ENCODE measurements at places on chromosomes 1 and 21.

- no peak for DNase-seq
Observed at GRCh38 chr1:25676488-25676887, 59.9 kb downstream of the MAN1C1 start.

GRCh38 chr1:235843461-235843961 lies 23.2 kb downstream of the LYST start:
- no peak for DNase-seq

GRCh38 chr1:6205849-6206519 lies at the start of gene RNF207:
Gene RNF207 (plus strand): TSS chr1:6206119. CDS start chr1:6206536, 417 bp downstream.
- DNase-seq: no peak

DNA sequence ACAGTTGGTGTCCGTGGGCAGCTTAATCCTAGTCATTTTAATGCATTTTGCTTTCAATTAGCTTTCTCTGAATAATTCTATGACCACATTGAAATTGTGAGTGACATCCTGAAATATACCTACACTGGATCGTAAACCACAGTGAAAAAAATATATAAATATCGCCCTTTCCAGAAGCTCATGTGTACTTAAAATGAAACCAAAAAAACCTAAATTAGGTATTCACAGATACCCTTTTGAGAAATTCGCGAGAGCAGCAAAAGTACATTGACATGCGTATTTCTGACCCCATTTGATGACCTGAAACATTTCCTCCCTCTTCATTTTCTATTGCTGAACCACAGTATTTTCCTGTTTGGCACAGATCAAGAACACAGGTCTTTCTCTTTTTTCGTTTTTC lies 253.8 kb downstream of the LTN1 start:
- no peak for DNase-seq

GRCh38 chr1:234280500-234280899 lies 92.8 kb upstream of the COA6 start:
- no peak for DNase-seq

GRCh38 chr1:200233393-200233792 lies 176.4 kb downstream of the ZNF281 start:
- no peak for DNase-seq

Measured in activated naive CD4-positive, alpha-beta T cell (primary cell).